Skeletal muscle cell (primary cell): ENCODE measurements at places on chromosomes 3 and 15.

DNA sequence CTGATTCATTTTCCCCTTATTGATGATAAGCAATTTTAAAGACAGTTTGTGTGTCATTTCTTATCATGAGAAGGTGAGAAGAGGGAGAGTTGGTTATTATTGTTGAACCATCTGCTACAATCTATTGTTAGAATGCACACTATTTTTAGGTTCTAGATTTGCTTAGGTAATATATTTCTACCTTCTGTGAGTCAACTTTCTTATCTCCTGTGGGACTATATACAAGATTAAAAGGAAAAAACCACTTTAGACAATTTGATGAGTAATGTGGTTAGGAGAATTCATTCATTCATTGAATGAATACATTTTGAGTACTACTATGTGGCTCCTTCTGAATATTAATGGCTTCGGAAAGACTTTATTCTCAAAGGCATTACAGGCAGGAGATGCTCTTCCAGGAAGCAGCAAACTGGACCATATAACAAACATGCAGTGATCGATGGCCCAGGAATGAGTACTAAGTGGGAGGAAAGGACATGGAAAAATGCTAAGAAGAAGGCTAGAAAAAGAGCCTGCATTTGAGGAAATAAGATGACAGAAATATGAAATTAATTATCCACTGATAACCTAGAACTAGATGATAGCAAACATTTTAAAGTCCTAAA, 22.4 kb downstream of the SPTSSB start:
- no peak for DNase-seq

DNA sequence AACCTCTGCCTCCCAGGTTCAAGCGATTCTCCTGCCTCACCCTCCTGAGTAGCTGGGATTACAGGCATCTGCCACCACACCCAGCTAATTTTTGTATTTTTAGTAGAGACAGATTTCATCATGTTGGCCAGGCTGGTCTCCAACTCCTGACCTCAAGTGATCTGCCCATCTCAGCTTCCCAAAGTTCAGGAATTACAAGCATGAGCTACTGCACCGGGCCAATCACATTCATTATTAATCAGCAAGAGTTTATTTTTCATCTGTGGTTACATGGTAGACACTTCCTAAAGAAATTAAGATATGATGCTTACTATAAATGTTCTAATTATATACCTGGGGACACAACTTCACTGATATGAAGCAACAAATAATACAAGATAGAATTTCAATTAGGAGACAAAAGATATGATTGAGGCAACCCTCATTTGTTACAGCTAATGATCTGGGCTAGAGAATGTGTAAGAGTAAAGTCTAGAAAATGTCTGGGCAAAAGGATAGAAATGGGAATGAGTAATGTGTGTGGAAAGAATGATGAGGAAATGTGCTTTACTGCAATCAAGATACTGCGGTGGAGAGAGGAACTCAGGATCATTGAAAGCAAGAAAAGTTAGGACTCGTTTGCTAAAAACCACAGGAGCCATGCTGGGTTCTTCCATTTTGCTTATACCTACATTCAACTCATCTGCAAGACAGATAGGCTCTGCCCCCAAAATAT, 366.8 kb downstream of the ZIC1 start:
- DNase-seq, result no peak

DNA sequence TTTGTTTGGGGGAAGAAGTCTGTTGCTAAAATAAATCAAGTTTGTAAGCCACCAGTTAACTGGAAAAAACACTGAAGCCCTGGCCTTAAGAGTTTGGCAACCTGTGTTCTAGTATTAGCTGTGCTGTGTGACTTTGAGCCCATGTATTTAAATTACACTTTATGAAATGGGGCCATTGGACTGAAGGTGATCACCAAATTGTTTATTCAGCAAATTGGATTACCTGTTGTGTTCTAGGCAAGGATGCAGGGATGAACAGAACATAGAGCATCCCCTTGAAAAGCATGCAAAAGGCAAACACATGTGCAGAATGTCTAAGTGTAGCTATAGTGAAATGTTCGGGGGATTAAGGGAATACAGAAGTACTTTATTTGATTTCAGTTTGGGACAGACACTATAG, 54.6 kb downstream of the TMOD3 start:
- no peak for DNase-seq

DNA sequence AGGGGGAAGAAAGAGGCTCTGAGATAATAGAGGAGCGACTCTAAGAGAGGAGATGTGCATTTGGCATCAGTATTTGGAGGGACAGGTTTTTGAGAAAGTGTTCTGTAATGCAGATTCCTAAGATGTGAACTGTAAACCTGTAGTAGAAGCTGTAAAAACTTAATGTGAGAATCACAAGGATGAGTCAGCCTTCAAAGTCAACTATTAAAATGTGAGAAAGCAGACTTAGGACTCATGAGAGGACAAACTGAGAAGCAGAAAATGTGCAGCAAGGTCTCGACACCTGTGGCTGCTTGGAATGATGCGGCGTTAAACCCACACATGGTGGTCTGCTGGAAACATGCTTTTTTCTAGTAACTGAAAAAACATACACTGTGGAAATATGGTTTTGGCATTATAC, 36.0 kb downstream of the USP13 start:
- DNase-seq, result no peak

GRCh38 chr3:35789042-35789831, 149.9 kb downstream of the ARPP21 start:
- no peak for DNase-seq

GRCh38 chr3:182618085-182618732, 175.1 kb upstream of the ATP11B start:
- DNase-seq, result no peak

GRCh38 chr15:51577636-51578304, 44.8 kb downstream of the DMXL2 start:
- no peak for DNase-seq

DNA sequence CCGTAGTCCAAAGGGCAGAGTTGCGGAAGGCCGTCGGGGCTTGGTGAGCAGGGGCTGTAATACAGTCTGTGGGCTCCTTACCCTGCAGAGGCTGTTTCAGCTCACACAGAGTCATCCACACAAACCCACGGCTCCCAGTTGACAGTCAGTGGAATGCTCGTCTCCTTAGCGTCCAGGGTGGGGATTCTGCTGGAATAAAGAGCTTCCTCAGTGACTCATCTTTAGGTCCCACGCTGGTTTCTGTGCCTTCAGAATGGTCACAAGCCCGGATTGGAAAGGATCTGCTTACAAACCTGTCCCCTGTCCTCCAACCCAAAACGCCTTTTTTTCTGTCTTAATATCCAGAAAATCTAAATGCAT, 201.3 kb upstream of the TPM1 start:
- no peak for DNase-seq

GRCh38 chr3:187973977-187974870, 179.7 kb upstream of the LPP start:
- no peak for DNase-seq

DNA sequence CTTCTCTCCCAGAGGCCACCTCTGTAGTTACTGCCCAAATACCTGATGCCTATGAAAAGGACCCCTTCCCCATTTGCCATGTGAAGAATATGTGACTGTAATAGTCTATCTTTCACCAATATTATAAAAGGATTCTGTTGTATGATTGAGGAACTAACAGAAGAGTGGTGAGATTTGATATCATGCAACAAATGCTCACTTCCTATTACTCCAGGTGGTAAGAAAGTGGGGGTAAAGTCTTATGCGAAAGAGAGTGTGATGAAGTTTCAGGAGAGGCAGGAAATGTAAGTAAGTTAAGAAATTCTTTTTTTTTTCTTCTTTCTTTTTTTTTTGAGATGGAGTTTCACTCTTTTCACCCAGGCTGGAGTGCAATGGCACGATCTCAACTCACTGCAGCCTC, 24.4 kb upstream of the RAP2B start:
- no peak for DNase-seq

GRCh38 chr3:94064243-94064860, 1.5 kb downstream of the NSUN3 start:
- DNase-seq, result no peak

DNA sequence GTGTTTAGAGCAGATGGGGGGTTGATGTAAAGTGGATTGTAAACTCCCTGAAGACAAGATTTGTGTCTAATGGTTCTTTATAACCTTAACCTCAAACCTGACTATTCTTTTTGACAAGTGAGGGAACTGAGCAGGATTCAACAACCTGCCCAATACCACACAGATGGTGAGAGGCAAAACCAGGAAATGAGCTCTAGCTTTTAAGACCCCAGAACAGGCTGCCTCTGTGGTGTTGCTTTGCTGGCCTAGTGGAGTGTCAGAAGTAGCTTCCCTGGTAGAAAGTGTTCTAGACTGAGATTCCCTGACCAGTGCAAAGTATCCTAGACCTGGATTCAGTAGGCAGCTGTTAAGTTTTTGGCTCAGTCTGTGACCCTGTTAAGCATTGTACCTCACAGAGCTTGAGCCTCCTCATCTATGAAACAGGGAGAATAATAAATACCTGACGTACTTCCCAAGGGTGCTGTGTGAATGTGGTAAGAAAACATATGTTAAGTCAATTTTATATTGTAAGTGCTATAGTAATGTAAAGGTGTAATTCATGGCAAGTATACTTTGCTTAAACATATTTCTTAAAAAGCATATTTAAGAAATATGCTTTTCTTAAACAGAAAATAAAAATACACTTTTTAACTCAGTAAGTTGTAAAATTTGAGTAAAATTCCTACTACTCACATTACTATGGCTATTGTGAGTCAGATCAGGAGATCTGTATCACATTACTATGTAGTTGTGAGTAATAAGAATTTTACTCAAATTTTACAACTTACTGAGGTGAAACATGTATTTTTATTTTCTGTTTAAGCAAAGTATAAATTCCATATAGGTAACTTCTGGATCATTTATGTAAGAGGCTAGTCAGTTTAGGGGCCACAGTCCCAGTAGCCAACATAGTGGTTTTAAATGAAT, 8.8 kb downstream of the GPR87 start:
- DNase-seq, result no peak

GRCh38 chr15:85614059-85614458, 180.7 kb downstream of the KLHL25 start:
- DNase-seq, result no peak

GRCh38 chr15:90872486-90873184, 4.2 kb downstream of the FURIN start:
- no peak for DNase-seq

DNA sequence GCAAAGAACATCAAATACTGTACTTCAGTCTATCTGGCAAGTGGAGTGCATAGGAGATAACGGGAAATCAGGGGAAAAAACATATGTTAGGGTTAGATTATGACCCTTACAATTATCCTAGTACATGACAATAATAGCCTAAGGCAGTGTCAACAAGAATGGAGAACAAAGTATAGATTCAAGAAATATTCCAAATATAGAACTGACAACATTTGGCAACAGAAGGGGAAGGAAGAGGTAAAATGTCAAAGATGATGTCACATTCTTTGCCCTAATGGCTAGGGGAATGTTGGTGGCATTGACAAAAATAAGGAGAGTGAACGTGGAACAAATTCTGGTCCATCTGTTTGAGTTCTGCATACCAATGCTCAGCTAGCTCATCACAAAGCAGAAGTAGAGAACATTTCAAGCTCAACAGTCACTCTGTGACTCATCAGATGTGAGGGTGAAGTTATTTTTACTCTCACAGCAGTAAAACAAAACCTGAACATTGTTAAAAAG, 15.5 kb upstream of the ATP8B4 start:
- DNase-seq, result peak; percentile 95

DNA sequence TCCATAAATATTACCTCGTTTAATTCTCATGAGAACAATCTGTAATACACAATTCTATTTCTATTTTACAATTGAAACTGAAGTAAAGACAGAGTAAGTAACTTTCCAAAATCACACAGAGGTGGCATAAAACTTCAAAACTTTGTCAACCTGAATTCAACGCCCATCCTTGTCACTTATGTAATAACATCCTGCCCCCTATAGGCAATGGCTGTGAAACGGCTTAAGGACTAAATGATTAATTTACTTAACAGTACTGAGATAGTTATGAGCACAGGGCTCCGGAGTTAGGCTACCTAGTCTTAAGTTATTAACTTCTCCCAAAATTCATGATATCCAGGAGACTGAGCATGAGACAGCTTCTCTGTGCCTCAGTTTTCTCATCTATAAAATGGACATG, 293.1 kb upstream of the CHRM5 start:
- DNase-seq, result no peak

DNA sequence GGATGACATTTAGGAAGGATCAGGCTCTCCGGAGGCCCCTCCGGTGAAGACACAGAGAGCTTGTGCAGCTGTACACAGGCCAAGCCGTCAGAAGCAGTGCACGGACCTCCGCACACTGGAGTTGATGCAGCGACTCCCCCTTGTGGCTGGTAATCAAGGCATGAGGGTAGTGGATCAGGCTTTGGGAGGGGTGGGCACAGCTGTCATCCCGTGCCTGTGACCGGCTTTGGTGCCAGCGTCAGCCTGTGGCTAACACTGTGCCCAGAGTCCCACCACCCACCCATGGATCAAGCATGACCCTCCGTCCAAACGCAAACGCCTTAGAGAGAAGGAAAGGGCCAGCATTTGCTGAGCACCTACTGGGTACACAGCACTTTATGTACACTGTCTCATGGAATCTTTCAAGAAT, 8.2 kb upstream of the GRIP2 start:
- no peak for DNase-seq

GRCh38 chr3:81782585-81782984, 21.1 kb upstream of the GBE1 start:
- DNase-seq, result no peak

DNA sequence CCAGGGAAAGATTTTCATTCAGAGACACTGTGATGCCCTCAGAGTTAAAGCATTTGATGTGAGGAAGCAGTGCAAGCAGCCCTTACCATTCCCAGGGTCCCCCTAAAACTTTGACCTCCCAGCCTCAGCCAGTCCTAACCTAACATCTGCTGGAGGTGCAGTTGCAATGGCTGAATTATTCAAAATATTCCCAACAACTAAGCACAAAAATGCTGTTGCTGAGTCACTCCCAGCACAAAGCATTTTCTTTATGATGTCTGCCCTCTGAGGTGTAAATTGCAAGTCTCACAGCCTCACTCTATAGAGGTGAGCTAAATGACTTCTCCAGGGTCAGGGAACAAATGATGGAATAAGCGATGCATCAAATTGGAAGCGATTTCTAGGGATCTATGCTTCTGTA, 6.4 kb upstream of the REC114 start:
- DNase-seq, result no peak

- no peak for DNase-seq
Measured at GRCh38 chr3:136377508-136377907, 127.4 kb downstream of the PCCB start.

DNA sequence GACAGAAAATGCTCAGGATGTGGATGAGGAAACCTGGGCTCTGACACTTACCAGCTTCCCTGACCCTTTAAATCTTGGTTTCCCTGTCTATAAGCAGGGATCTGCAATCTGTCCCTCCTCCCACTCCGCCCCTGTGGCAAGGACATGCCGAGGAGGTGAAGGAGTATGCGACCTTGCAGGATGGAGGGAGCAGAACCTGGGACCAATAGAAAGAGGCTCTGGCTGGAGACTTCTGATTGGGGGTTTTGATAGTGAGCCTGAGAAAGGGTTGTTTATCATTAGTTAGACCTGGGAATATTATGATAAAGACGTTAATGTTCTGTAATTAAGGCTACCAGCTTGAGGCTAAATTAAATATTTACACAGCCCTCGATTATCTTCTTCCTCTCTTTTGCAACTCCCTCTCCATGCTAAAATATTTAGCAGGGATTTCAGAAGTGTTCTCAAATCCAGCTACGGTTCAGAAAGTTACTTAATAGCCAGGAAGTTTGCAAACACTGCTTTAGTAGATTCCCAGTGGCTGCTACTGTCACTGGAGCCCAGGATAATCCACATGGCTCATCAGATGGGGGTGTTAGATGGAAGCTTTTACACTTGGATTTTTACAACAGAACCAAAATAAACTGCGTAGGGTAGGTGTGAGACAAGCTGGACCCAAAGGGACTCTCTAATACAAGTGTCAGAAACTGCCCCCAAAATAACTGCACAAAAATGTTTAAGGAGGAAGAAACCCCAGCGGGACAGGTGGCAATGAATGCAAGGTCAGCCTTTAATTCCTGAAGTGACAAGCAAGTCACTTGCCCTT, 9.2 kb upstream of the PAQR5 start:
- DNase-seq, result no peak
